NCI-H1105 treated with DMSO at 0.1 percent for 48 hours (cell line): ENCODE measurements at places on chromosomes 6 and 20.

DNA sequence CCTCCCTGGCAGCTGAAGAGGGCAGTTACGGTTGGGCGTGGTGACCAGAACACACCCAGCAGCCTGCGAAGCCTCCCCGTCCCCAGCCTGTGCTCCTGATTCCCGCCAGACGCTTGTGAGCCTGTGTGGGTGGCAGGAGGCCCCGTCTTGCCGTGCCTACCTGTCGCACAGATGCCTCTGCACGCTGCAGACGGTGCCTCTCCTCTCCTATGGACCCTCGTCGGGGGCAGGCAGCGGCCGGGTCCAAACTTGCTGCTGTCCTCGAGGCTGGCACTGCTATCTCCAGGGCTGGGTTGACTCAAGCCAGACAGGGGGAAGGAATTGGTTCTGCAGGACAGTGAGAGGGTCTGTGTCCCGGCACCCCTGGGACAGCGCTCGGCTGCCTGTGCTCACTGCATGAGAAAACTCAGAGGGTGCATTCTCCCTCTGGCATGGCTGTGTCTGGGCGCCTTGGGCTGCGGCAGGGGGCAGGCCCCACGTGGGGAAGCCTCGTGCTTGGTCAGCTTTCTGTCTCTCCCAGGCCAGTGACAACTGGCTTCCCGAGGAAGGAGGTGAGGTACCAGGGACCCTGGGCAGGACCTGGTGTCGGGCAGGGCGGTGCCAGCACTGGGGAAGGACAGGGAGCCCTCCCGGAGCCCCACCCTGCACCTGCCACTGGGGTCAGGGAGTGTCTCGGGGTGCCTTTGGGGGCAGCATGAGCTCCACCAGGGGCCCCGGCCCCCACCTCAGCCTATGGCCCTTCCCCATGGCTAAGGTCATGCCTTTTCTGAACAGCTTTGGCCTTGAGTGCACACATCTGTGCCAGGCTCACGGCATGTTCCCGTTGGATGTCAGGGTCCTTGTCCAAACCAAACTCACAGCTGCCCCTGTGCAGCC, 127.5 kb downstream of the TAF4 start:
- DNase-seq = no peak

- DNase-seq = peak; percentile 29
Observed at GRCh38 chr20:47730744-47731143, 54.5 kb downstream of the SULF2 start.

GRCh38 chr6:13553646-13554045, 20.8 kb upstream of the SIRT5 start:
- no peak for DNase-seq

DNA sequence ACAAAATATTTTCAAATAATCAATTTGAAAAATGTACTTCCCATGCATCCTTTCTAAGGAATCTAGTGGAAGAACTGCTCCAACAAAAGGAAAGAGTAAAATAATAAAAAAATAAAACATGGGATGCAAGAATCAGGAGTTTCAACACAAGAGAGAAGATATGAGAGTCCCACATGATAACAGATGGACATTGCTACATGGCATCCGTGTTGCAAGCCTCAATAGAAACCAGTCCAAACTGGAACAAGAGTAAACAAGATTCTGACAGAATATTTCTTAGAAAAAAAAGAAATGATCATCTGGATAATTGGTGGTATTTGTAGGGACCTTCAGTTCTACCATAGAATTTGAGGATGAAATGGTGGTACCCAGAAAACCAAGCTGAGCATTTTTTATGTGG, 186.8 kb downstream of the FRK start:
- no peak for DNase-seq

DNA sequence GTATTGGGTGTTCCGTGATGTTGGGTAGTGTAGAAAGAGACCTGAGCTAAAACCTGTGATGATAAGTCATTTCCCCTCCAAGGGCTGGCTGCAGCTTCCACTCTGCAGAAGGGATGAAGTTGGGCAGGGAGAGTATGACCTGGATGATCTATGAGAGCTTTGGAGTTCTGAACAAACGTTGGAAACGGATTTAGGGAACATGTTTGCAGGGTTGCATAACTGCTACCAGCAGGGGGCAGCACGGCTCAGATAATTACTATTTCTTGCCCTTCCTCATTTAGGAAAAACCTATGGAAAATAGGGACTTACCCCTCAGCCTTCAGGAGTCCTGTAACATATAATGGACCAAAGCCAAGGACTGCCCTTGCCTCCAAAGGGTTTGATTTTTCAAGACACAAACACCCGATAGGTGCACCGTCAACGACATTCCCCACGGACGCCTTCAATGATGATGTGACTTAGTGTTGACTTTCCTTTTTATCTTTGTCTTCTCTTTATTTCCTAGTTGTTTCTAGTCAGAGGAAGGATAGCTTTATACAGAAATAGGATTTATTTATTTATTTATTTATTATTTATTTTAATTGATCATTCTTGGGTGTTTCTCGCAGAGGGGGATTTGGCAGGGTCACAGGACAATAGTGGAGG, 164.9 kb upstream of the SASH1 start:
- DNase-seq = no peak

DNA sequence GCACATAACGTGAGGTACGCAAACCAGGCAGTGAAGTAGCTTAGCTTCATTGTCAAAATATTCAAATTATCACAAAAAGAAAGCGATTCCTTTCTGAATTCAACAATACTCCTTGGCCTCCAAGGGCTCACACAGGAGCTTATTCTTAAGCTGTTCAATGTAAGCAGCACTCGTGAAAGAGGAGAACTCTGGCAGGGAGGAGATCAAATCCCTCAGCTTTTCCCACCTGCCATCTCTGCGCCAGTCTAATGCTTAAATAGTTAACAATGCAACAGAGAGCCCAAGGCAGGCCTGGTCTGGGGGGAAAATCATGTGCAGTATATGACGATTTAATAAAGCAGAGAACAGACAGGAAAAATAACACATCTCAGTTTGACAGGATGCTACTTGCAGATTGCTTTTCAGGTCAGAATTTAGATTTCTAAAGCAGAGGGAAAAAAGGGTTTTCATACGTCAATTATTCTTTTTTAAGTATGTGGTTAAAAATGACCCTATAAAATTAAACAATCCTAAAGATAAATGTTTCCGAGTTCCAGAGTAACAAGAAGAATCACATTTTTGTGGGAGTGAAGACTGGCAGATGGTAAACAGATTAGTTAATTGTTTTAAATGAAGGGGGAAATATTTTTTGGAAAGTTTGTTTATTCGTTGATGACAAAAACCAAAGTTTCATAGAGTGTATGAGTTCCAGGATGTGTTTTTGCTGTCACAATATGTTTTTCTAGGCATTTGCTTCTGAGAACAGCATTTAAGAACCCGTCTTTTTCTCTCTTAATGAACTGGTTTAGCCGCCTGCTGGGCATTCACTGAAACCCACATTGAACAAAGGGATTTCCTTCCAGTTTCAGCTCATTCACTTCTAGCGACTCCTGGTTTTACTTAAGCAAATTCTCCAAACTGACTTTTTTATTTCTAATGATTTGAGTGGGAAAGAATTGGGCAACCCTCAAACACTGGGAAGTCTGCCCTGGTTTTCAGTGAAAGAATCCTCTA, 45.9 kb downstream of the PLAGL1 start:
- DNase-seq = no peak

DNA sequence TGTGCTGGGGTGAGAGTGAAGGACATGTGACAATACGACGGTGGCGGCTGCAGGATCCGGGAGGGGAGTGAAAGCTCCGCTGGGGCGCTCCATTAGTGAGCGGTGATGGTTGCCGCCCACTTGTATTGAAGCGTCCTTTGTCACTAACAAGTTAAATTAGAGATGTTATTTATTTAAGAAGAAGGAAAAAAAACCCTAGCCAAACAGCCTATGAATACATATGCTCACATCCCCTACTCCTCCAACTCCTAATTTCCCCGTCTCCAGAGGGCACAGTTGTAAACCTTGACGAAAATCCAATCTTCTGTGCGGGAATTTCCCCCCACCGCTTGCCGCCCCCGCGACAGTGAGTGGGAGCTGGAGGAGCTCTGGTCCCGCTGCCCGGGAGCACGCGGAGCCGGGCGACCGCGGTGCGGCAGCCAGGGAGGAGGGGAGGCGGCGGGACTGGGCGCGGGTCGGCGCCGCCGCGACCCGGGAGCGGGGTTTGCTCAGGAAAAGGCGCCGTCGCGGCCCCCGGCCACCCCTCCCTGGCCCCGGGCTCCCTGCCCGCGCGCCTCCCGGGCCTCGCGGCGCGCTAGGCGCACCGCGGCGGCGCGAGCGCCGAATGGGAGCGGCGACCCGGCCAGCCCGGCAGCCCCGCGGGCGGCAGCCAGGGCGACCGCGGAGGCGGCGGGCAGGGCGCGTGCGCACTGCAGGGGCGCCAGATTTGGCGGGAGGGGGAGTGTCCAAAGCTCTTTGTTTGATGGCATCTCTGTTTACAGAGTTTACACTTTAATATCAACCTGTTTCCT, at the start of gene MYB:
Gene MYB, plus strand, starts transcription at position 767 of the 791 bp plus-strand sequence. CDS start 206 bp downstream, outside the sequence.
- peak; percentile 86 for DNase-seq

GRCh38 chr20:18005170-18005989, 36.6 kb downstream of the MGME1 start:
- DNase-seq = no peak
